Stimulated activated CD4-positive, alpha-beta T cell treated with anti-CD3 and anti-CD28 coated beads, Interleukin-4, amount 100 ng/mL, for 24 hours (primary cell): ENCODE measurements at places on chromosomes 7 and 10.

- DNase-seq = no peak
Observed at GRCh38 chr10:24287559-24288195, 78.7 kb downstream of the KIAA1217 start.

DNA sequence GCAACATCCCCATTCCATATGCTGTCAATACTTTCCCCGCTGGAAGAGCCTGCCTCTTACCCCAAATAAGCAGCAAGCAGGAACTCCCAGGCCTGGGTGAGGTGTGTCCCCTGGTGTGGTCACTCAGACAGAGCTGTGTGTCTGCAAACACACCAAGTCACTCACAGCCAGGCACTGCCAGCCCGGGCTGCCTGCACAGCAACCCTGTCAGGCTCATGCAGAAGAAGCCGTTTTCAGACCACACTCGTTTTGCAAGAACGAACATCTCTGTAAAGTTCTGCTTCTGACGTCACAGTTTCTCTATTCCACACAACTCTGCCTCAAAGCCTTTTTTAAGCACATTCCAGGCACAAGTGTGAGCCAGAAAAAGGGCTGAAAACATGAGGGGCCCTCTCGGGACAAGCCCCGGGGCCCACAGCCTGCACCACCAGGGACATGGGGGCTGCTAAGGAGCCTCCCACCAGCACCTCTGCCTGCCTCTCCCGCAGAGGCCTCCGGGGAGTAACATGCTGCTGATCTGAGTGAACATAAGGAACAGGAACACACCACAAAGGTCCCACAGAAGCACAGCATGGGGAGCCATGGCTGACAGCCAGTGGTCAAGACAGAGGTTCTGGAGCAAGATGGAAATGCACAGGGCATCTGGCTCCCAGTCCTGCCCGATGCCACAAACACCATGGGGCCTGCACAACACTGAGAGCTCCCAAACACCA lies 11.4 kb downstream of the PTPRN2 start:
- no peak for DNase-seq

GRCh38 chr7:105656922-105657521 lies 75.7 kb upstream of the EFCAB10 start:
- DNase-seq = peak; percentile 82

DNA sequence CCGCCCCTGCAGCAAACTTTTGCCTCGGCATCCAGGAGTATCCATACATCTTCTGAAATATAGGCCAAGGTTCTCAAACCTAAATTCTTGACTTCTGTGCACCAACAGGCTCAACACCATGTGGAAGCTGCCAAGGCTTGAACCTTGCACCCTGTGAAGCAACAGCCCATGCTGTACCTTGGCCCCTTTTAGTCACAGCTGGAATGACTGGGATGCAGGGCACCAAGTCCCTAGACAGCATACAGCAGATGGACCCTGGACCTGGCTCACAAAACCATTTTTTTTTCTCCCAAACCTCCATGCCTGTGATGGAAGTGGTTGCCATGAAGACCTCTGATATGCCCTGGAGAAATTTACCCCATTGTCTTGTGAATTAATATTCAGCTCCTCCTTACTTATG lies 233.8 kb upstream of the KCND2 start:
- DNase-seq = no peak

GRCh38 chr7:65471587-65471986 lies 97.9 kb downstream of the ZNF92 start:
- DNase-seq = no peak
